ENCODE measurements at places on chromosomes 6 and 20.

DNA sequence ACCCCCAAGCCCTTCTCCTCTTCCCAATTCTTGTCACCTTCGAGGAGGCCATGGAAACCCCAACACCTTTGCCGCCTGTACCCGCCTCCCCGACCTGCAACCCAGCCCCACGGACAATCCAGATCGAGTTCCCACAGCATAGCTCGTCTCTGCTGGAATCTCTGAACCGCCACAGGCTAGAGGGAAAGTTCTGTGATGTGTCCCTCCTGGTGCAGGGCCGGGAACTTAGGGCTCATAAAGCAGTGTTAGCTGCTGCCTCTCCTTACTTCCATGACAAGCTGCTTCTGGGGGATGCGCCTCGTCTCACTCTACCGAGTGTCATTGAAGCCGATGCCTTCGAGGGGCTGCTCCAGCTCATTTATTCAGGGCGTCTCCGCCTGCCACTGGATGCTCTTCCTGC, 675 bp downstream of the ZBTB9 start:
- DNase-seq, result no peak

DNA sequence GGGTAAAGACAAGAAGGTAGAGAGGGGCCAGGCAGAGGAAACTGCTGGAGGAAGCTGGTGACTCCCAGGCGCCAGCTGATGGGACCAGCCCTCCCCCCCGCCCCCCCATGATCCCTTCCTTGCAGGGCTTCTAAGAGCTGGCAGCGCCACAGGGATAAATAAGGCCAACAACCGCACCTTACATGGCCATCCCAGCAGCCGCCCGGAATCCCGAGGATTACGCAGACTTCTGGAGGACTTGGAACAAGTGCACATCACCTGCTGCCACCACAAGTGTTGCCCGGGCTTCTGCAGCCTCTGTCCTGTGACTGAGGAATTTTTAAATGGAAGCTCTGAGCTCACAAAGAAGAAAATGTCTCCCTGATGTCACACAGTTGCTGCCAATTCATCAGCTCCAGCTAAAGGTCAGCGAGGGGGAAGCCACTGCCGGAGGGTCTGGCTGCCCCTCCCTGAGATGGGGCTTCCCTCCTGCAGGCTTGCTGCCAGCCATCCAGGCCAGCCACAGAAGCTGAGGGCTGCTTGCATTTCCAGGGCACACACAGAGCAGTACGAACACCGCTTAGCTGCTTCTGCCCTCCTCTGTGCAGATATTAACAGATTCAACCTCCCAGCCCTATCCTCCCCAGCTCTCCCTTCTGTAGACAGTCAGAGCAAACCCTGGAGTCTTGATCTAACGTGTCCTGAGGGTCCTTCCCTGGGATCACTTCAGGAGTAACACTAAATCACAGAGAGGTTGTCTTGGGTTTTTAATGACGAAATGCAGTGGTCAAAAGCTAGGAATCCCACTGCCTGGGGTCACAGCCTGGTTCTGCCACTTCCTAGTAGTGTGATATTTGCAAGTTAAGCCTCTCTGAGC, 38.6 kb upstream of the PIM1 start:
- DNase-seq, result no peak

DNA sequence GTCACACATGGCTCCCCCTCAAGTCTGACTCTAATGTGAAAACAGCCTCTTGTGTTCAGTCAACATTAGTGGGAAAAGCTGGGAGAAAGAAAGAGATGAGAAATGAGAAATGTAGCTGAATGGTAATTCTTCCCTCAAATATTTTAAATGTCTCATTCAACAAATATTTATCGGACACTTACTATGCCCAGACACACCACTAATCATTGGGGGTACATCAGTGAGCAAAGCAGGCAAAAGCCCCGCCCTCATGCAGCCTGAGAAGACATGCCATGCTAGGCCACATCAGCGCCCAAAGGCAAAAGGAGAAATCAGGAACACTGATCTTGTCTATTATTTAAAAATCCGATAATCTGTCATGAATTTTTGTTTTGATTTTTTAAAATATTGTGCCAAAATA, 89.9 kb upstream of the ASF1A start:
- DNase-seq, result no peak

DNA sequence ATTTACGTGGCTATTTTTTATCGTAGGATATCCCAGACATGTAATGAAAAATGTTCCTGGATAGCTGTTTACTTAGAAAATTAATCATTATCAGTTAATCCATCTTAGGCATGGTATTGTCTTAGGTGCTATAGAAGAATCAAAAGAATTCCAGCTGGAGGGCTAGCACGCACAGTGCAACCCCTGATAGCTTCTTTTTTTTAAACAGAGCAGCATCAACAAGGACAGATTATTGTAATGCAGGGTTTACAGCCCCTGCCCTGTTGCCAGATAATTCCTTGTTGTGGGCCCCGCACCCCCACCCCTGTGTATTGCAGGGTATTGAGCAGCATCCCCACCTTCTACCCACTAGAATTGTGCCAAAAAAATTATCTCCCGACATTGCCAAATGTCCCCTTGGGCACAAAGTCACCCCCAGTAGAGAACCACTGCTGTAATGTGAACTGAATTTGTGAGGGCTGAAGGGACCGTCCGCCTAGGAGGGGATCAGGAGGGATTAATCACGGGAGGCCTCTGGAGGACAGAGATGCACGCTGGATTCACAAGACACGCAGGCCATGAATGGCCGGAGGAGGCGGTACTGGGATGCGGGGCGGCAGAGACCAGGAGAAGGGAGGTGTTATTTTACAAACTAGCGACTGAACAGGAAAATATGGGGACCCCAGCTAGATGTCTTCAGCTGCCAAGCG, 174.6 kb downstream of the ZDHHC14 start:
- no peak for DNase-seq

DNA sequence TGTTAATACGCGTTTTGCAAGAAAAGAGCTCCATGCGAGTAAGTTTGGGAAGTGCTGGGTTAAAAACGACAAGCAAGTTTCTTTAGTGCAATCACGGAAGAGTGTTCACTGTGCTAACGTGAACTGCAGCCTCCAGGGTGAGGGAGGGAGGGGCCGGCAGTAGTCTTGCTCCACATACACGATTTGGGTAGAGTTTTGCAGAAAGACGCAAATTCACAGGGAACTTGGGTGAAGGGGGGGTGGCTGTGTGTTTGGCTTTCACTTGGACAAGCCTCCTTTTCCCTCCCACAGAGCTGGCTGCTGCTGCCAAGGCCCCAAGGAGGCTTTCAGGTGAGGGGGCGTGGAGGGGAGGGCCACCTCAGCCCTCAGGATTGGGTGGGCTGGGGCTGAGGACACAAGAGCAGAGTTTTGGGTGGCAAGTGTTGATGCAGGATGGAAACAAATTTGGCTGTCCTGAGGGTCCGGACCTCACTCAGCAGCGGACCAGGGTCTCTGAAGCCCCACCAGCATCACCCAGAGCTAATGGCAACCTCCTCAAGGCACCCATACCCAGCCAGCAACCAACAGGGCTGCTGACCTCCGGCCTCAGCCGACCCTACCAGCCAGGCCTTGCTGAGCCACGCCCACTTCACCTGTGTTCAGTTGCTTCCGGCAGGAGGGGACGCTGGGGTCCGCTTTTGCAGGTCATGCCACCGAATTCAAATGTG, 204.5 kb downstream of the ERMARD start:
- no peak for DNase-seq

GRCh38 chr6:118589649-118590365, 41.7 kb downstream of the PLN start:
- no peak for DNase-seq
